Neural progenitor cell (in vitro differentiated cells): ENCODE measurements at places on chromosomes 1 and 21.

DNA sequence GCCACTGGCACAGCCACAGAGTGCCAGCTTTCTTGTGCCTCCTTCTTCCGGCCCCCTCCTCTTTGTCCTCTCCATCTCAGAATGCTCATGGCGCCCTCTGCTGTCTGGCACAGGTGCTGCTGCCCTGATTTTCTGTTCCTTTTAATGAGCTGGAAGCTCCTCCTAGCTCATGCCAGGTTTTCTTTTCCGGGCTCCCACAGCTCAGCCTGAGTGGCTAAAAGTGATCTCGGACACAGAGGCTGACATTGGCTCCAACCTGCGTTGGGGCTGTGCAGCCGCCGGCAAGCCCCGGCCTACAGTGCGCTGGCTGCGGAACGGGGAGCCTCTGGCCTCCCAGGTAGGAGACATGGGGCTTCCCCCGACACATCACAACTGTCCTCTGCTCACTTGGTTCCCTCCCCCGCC, 18.7 kb downstream of the CNTN2 start:
- no peak overlapping the region for H3K27ac ChIP-seq
- DNase-seq, result peak; percentile 89
- no peaks in the 10 kb centered on the region for H3K36me3 ChIP-seq
- no peak overlapping the region for H3K4me3 ChIP-seq
- H3K27me3 ChIP-seq, result no peaks in the 10 kb centered on the region

GRCh38 chr21:29196670-29197191, 66.3 kb downstream of the MAP3K7CL start:
- DNase-seq, result no peak
- H3K27ac ChIP-seq, result no peak overlapping the region
- no peaks in the 10 kb centered on the region for H3K36me3 ChIP-seq
- H3K4me3 ChIP-seq, result no peak overlapping the region
- H3K27me3 ChIP-seq, result no peaks in the 10 kb centered on the region

GRCh38 chr1:40432644-40433390, 17.5 kb upstream of the ZFP69B start:
- no peaks in the 10 kb centered on the region for H3K4me1 ChIP-seq
- no peak for DNase-seq

DNA sequence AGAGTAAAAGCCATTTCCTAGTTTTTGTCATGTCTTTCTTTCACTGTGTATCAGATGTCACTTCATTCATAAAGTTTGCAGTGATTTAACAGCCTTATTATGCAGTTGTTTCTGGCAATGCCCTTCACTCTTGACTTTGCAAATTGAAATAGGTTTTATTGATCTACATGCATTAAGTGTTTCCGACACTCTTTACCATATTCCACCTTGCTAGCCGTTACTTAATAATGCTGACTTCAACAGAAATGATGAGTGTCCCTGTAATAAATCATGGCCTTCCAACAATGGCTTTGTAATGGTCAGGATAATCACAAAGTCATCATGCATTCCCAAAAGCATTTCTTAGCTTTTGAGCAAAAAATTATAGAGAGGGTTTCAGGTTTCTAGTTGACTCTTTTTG, 236.8 kb upstream of the FMN2 start:
- H3K4me3 ChIP-seq, result no peak overlapping the region
- no peak overlapping the region for H3K27ac ChIP-seq
- H3K36me3 ChIP-seq, result no peaks in the 10 kb centered on the region
- no peak for DNase-seq
- H3K4me1 ChIP-seq, result peaks cover 21% of the 10 kb centered on the region
- H3K27me3 ChIP-seq, result no peaks in the 10 kb centered on the region

DNA sequence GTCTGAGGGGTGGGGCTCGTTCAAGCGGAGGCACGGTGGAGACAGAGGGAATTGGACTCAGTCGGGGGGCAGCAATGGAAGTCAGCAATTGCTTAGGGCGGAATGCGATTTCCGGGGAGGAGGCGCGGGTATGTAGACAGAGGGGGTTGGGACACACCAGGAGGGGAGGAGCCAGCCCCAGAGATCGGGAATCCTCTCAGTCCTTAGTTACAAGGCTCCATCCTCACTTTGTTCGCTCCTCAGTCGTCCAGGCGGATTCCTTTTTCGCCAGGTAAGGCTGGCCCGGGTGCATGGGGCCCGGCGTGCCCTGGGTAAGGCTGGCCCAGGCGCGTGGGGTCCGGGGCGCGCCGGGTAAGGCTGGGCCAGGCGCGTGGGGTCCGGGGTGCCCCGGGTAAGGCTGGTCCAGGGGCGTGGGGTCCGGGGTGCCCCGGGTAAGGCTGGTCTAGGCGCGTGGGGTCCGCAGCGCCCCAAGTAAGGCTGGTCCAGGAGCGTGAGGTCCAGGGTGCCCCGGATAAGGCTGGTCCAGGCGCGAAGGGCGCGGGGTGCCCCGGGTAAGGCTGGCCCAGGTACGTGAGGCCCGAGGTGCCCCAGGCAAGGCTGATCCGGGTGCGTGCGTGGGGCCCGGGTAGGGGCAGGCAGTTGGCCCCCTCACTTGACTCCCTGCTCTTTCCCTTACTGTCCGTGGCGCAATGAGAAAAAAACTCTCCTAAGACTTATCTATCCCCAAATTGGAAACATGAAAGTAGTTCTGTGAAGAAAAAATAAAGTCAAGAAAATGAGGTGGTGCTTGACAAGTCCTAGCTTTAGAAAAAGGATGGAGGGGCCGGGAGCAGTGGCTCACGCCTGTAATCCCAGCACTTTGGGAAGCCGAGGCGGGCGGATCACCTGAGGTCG, at the start of gene L1TD1:
Gene L1TD1, plus strand, starts transcription at position 199 of the 894 bp plus-strand sequence. CDS start 11,780 bp downstream, outside the sequence.
- peaks cover 42% of the 10 kb centered on the region for H3K27me3 ChIP-seq
- no peak within 1 kb of the TSS for H3K27ac ChIP-seq
- peaks cover 17% of the 10 kb centered on the region for H3K4me1 ChIP-seq

DNA sequence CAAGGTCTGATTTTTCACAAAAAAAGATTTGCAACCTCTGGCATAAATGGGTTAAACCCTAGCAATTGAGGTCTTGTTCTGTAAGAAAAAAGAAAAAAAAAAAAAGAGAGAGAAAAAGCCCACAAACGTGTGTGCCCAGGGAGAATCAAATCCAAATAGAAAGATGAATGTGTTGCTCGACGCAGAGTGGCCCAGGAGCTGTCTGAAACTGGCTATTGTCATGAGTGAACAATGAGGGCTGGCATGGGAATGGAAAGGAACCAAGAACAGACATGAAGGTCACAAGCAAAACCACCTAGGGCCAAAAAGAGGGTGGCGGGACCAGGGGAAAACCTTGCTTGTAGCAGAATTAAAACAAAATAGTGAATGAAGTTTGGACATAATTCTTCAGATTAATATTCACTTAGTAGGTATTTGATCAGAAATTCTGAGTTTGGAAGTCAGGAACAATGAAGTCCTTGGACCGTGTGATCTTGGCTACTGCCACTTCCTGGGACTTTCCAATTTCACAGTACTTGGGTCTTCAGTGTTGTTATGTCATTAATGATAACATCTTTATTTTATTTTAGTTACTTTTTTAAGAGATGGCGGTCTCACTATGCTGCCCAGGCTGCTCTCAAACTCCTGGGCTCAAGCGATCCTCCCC, 3.1 kb downstream of the ENO1 start:
- H3K36me3 ChIP-seq, result peaks cover 35% of the 10 kb centered on the region
- H3K27me3 ChIP-seq, result no peaks in the 10 kb centered on the region
- peak overlapping the region; percentile 88 for H3K4me3 ChIP-seq
- no peak for DNase-seq
- peaks cover 45% of the 10 kb centered on the region for H3K4me1 ChIP-seq

DNA sequence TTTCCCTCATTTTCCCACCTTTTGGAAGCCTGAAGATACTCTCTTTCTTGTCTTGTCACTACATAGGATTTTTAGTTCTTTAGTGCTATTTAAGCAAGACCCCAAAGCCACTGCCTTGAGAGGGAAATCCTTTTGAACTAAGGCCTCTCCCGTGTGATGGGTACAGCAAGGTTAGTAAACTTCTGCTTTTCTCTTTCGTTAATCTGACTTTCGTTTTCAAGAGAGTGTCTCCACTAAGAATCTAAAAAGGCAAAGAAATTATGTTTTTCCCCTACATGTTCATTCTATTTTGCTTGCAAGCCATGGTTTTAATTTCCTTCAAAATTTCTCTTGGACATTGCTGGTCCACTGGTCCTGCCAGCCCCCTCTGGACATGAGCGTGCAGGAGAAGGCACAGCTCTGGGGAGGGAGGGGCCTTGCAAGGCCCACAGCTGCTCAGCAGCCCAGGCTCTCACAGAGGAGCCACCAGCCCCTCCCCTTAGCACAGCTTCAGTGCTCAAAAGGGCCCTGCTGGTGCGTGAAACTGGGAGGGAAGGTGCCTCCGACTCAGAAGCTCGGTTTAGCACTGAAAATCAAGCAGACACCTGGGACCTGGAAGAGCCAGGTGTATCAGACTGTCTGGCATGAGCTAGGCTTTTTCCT, 210.9 kb upstream of the GALNT2 start:
- no peak overlapping the region for H3K27ac ChIP-seq
- H3K4me1 ChIP-seq, result peaks cover 15% of the 10 kb centered on the region
- no peaks in the 10 kb centered on the region for H3K27me3 ChIP-seq
- no peak overlapping the region for H3K4me3 ChIP-seq
- DNase-seq, result peak; percentile 59

DNA sequence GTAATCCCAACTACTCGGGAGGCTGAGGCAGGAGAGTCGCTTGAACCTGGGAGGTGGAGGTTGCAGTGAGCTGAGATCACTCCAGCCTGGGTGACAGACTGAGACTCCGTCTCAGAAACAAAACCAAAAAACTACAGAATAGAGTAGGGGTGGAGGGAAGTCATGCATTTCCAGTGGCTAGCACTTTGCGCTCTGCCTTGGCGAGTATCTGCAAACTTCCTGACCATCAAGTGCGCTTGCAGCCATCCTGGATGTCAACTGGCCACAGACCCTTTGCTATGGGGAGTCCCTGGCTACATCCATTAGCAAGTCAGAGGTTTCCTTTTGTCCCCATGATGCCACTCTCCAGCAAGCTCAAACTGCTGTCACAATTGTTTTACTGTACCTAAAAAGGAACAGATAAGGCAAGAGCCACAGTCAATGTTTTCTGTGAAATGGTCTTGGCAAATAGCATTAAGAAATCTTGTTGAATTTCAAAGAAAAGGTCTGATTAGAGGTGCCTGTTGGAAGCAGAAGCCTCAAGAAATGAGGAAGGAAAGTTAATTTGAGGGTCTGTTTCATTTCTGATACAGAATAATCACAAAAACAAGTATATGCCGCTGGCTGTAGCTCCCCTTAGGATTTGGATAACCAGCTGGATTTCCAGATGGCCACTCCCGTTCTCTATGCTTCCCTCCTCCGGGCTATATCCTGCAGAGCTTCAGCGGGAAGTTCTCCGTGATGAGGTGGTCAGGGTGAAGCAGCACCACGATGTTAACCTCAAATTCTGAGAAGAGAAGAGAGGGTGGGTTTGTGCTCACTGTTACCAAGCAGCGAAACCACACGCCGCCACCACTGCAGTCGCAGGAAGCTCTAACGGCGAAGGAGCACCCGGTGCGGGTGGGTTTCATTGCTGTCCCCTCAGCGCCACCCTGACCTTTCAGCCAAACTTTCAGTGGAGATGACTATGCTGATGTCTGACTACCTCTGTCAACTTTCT, 42.0 kb downstream of the VPS26C start:
- H3K27me3 ChIP-seq, result no peaks in the 10 kb centered on the region
- no peak overlapping the region for H3K27ac ChIP-seq
- no peak for DNase-seq

GRCh38 chr1:156591432-156592157, at the start of gene NAXE:
Gene NAXE (plus strand): TSS chr1:156591776. CDS start chr1:156591805, 29 bp downstream.
- H3K27me3 ChIP-seq, result no peaks in the 10 kb centered on the region
- no peak within 1 kb of the TSS for H3K27ac ChIP-seq
- peak; percentile 93 for DNase-seq
- no peaks in the 10 kb centered on the region for H3K36me3 ChIP-seq
- peak within 1 kb of the TSS; percentile 82 for H3K4me3 ChIP-seq

- H3K27me3 ChIP-seq, result no peaks in the 10 kb centered on the region
- H3K36me3 ChIP-seq, result no peaks in the 10 kb centered on the region
- DNase-seq, result peak; percentile 48
- no peaks in the 10 kb centered on the region for H3K4me1 ChIP-seq
- H3K4me3 ChIP-seq, result no peak overlapping the region
Observed at GRCh38 chr1:175481126-175482070, 262.0 kb downstream of the TNR start.

- no peaks in the 10 kb centered on the region for H3K27me3 ChIP-seq
- no peaks in the 10 kb centered on the region for H3K4me1 ChIP-seq
- H3K36me3 ChIP-seq, result no peaks in the 10 kb centered on the region
- H3K27ac ChIP-seq, result no peak overlapping the region
Observed at GRCh38 chr1:76843821-76844464, 23.3 kb upstream of the ST6GALNAC5 start.

GRCh38 chr1:220785166-220786056, 1.3 kb upstream of the MTARC1 start:
- H3K27ac ChIP-seq, result no peak overlapping the region
- H3K4me1 ChIP-seq, result peaks cover 6% of the 10 kb centered on the region
- DNase-seq, result no peak
- no peak overlapping the region for H3K4me3 ChIP-seq
- no peaks in the 10 kb centered on the region for H3K36me3 ChIP-seq

DNA sequence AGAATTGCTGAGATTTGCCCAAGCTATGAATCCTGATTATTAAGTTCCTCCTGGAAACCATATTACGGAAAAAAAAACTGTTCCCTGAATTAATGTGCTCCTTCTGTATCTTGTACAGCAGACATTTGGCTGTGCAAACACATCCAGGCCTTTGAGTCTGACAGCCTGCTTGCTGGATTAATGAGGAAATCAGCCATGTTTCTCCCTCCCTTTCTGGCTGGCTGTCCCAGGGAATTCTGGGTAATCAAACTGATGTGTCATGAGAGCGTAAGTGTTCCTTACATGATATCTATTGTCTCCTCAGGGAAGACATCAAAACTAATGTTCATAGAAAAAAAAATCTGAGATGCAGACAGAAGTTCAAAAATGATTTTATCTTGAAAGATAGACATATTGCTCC, 18.8 kb downstream of the PGBD5 start:
- H3K27ac ChIP-seq, result no peak overlapping the region
- no peaks in the 10 kb centered on the region for H3K4me1 ChIP-seq
- DNase-seq, result no peak
- H3K27me3 ChIP-seq, result no peaks in the 10 kb centered on the region
- H3K36me3 ChIP-seq, result no peaks in the 10 kb centered on the region

- DNase-seq, result no peak
- no peak overlapping the region for H3K4me3 ChIP-seq
- H3K27ac ChIP-seq, result no peak overlapping the region
- H3K4me1 ChIP-seq, result no peaks in the 10 kb centered on the region
- H3K27me3 ChIP-seq, result no peaks in the 10 kb centered on the region
Observed at GRCh38 chr1:41980827-41981653, 62.3 kb upstream of the HIVEP3 start.

DNA sequence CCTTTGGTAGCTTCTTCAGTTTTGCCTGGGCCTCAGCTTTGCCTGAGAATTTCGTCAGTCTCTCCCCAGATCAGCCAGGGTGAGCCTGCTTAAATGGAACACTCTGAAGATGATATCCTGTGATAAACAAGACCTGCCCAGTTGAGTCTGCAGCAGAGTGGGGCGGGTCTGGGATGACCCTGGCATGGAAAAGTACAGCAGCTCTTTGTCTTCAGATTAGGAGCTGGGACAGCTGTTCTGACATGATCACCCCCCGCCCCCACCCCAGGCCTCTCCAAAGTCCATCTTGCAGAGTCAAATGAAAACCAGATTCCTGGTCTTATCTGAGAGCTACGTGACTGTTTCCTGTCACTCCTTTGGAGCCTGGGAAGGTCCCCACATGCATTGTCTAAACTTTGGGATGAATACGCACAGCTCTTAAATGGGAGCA, 2.2 kb upstream of the TMEM51 start:
- peaks cover 77% of the 10 kb centered on the region for H3K27me3 ChIP-seq
- peaks cover 9% of the 10 kb centered on the region for H3K4me1 ChIP-seq
- no peak overlapping the region for H3K27ac ChIP-seq
- H3K4me3 ChIP-seq, result no peak overlapping the region
- H3K36me3 ChIP-seq, result no peaks in the 10 kb centered on the region
